Hematopoietic multipotent progenitor cell (in vitro differentiated cells): ENCODE measurements at places on chromosomes 7 and 10. TPM values are rescaled to one million over a fixed set of nuclear protein-coding genes. Genes with fewer than 3 reads are reported as not detected.
A peak's percentile ranks its signal among the peaks of the same experiment; 100 is the strongest.

GRCh38 chr10:52783726-52784125 lies 11.1 kb upstream of the MBL2 start:
- no peak for DNase-seq

GRCh38 chr7:154871928-154872750 lies 130.8 kb downstream of the PAXIP1 start:
- no peak for DNase-seq

GRCh38 chr7:28055161-28055544 lies 125.4 kb downstream of the JAZF1 start:
- DNase-seq, result no peak

- DNase-seq, result no peak
Observed at GRCh38 chr7:12719141-12719919, 31.9 kb downstream of the ARL4A start.

DNA sequence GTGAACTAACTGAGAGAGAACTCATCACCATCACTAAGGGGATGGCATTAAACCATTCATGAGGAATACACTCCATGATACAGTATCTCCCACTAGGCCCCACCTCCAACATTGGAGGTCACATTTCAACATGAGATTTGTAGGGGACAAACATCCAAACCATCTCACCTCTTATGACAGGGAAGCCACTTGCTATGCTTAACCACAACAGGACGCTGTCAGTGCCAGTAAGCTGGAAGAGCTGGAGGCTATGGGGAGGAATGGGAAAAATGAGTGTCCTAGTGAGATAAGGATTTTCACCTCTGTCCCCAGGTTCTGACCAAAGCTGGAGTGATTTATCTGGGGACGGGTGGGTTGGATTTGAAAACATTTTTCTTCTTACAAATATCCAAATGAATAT lies 17.6 kb downstream of the PLCE1 start:
- no peak for DNase-seq

DNA sequence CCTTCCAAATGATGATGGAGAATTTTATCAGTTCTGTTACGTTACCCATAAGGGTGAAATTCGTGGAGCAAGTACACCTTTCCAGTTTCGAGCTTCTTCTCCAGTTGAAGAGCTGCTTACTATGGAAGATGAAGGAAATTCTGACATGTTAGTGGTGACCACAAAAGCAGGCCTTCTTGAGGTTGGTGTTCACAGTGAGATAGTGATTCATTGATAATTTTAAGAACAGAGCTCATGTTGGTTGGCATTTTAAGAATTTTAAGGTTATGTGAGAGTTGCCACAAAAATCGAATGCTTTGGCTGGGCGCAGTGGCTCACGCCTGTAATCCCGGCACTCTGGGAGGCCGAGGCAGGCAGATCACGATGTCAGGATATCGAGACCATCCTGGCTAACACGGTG lies 25.9 kb downstream of the TAX1BP1 start:
- DNase-seq, result no peak

DNA sequence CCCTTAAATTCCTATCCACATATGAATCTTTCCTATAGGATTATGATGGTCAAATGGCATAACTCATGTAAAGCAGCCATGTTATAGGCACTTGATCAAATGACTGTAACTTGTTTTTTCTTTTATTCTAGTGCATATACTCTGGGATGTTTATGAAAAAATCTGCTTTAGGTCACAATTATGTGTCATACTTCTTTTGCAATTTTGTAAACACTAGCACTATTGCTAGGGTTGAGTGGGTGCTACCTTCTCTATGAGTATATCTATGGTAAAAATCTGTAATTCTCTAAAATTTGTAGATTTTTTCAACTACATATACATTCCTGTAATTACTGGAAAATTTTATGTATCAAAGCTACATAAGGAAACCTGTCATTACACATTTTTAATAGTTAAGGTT lies 50.0 kb downstream of the HGF start:
- no peak for DNase-seq

- no peak for DNase-seq
Observed at GRCh38 chr7:65434307-65434706, 60.7 kb downstream of the ZNF92 start.

- no peak for DNase-seq
Observed at GRCh38 chr10:112950714-112951358, 789 bp downstream of the TCF7L2 start.

DNA sequence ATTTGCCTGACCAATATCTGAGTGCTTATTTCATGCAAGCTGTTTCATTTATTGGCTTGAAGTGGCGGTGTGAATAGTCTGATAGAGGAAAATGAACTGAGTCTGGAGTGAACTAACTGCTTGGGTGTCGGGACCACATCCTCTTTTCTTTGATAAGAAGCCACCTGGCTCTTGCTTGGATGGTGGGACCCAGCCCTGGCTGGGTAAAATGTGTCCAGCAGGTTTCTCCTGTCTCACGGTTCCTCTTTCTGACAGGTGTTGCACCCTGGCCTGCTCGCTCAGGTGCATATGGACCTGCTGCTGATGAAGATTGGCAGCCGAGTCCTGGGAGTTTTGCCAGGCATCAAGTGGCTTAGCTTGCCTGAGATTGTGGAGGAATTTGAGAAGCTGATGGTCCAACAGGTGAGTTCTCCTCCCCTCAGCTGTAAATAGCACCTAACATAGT lies 1.6 kb downstream of the ADCK2 start:
- no peak for DNase-seq

DNA sequence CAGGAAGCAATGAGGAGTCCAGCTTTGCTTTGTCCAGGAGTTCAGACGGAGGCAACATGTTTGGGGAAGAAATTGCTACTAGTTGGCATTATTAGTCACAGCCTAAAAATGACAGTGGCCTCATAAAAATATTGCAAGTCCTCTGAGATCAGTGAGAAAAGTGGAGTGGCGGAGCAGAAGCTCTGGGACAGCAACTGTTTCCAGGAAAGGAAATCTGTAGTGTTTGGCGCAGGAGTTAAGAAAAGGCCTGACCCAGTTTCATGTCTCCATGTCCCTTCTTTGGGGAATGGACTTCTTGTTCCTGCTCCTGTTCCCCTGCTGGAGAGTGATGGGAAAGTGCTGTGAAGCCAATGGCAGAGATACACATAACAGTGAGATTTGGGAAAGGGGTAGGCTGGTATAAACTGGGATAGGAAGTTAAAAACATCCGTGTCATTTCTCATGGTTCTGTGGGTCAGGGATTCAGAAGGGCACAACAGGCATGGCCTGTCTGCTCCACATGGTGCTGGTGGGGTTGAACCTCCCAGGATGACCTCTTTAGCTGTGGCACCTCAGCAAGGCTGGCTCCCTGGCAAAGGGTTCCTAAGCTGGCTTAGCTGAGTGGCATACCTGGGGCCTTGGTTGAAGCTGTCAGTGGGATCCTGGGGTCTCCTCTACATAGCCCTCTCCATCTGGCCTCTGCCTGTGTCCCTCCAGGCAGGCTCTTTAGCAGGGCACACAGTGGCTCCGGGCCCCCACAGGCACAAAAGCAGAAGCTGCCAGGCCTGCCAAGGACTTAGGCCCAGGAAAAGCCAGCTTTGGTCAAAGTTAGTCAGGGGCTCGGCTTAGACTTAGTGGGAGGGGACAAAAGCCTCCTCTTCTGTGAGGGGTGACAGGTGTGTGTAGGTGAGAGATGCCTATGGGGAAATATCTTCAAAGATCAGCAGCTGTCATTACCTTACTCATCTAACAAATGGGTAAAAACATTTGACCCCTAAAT lies 77.7 kb downstream of the WDFY4 start:
- no peak for DNase-seq

DNA sequence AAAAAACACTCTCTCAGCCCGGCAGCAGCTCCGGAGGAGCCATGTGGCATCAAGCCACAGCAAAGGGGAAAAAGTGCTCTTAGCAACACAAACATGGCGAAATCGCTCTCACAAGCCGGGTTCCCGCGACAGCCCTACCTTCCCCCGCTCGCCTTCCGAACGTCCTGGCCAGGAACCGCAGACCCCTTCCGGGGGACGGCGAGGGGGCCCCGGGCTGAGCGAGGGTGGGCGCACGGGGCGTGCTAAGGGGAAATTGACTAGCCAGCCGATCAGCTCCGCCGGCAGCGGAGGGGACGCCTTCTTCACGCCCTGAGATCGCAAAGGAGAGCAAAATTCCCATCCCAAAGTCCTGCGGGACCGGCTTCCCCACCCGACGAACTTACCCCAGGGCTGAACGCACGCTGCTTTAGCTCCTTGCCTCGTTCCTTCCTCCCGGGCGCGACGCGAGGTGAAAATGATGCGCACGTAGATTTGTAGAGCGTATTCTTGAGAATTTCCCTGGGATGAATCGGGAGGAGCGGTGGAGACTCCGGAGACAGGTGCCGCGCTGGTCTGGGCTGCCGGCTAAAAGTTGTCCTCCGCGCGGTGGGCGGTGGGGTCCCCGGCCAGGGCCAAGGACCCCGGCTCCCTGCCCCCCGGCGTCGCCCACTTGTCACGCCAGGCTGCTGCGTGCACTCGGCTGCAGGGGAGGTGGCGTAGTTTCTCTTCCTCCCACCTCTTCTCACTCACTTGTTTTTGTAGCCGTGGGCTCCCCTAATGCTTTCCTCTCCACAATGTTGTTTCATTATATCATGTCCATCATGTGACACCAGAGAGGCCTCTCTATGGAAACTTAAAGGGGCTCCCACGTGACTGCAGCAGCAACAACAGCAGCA lies 220.1 kb upstream of the MKLN1 start:
- peak; percentile 84 for DNase-seq

DNA sequence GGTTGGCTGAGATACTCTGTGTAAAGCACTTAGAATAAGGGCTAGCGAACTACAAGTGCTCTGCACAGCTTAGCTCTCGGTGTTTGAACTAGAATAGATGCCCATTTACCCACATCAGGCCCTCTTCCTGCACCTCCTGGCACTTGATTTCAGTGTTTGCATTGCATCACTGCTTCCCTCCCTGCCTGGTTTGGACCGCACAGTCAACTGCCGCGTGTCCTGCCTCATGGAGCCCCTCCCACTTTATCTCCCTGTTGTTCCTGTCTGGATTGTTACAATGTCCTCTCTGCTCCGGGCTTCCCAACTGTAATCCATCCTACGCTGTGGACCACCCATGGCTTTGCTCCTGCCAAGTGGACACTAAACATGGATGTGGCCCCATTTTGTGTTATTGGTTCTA lies 2.3 kb downstream of the FAM107B start:
- DNase-seq, result no peak

DNA sequence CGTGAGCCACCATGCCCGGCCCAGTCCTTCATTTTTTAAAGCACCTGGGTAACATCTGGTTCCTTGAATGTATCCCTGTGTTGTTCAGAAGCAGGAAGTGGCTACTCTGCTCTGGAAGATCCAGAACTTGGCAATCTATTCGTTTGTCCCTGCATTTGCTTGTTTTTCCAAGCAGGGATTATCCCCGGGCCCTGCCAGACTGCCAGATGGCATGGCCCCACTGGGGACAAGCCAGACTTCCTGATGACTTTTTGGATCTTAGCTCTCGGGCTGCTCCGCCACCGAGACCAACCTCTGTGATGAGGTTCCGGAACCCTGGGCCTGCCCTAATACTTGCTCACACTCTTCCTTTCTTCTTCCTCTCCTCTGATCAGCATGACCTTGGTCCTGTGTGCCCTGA lies 496.7 kb downstream of the TYW1 start:
- no peak for DNase-seq

DNA sequence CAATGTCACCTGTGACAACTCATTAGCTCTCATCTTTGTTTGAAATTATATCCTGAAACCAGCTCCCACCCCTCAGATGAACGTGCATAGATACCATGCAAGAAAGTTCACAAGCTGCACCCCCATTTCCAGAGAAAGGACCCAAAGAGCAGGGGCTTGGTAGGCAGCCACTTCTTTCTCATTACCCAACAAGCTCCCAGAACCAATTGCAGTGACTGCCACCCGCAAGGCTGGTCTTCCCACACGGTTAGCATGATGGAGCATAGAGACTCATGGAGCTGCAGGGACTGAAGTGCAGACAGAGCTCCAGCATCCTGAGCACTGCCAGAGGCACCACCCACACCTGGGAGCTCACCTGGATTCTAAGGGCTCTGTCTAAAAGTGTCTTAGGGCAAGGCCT lies 28.5 kb downstream of the FRMPD2 start:
- DNase-seq, result no peak

- DNase-seq, result no peak
Observed at GRCh38 chr7:30309302-30309701, 24.9 kb downstream of the ZNRF2 start.

DNA sequence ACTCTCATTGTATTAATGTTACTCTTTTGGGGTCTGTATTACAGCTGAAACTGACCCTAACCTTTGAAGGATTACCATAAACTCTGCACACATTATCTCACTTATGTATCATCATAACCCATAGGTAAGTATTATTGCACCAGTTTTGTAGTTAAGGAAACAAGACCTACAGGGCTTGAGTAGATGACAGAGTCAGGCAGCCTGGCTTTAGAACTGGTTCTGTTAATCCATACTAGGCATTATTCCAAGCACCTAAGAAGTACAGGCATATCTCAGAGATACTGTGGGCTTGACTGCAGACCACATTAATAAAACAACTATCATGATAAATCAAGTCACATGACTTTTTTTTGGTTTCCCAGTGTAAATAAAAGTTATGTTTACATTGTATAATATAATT lies 17.1 kb upstream of the AKR1B1 start:
- no peak for DNase-seq

GRCh38 chr10:61606959-61607907 lies 55.5 kb upstream of the CABCOCO1 start:
- DNase-seq, result no peak

GRCh38 chr7:136136906-136137454 lies 159.8 kb upstream of the MTPN start:
- no peak for DNase-seq

GRCh38 chr7:126210707-126211106 lies 1042.0 kb downstream of the GRM8 start:
- DNase-seq, result no peak

DNA sequence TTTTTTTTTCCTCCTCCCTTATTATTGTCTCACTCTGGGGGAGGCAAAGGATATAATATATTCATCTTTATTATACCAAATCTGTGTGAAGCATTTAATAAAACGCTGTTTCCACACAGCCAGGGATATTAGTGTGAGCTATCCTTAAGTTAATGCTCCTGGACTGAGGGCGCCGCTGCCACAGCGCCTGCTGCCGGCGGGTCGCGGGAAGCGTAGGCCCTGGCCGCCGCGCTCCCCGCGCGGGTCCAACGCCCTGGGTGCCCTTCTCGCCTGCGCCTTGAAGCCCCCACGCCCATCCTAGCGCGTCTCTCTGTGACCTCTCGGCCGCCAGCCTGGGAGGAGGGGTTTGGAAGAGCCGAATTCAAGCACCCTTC lies 9.5 kb upstream of the LBX1 start:
- peak; percentile 58 for DNase-seq

MAGI2 gene
- total RNA-seq, result 2.7 TPM

ASCC1 gene
- 11.0 TPM for total RNA-seq

TRIM56 gene
- total RNA-seq, result 22.4 TPM

CFAP46 gene
- total RNA-seq, result under 0.01 TPM

NUDT13 gene
- 1.6 TPM for total RNA-seq

ZNF467 gene
- 3.5 TPM for total RNA-seq

LIPM gene
- total RNA-seq, result not detected

ABCC2 gene
- total RNA-seq, result 0.27 TPM

TMEM176B gene
- 5.4 TPM for total RNA-seq

LAMB4 gene
- total RNA-seq, result not detected

FAM200A gene
- total RNA-seq, result 3.2 TPM

DHX32 gene
- 15.1 TPM for total RNA-seq

FGFBP3 gene
- total RNA-seq, result 1.3 TPM
